ENCODE measurements at places on chromosomes 7 and 10.

- DNase-seq = no peak
Observed at GRCh38 chr10:3655528-3655927, 129.5 kb downstream of the KLF6 start.

DNA sequence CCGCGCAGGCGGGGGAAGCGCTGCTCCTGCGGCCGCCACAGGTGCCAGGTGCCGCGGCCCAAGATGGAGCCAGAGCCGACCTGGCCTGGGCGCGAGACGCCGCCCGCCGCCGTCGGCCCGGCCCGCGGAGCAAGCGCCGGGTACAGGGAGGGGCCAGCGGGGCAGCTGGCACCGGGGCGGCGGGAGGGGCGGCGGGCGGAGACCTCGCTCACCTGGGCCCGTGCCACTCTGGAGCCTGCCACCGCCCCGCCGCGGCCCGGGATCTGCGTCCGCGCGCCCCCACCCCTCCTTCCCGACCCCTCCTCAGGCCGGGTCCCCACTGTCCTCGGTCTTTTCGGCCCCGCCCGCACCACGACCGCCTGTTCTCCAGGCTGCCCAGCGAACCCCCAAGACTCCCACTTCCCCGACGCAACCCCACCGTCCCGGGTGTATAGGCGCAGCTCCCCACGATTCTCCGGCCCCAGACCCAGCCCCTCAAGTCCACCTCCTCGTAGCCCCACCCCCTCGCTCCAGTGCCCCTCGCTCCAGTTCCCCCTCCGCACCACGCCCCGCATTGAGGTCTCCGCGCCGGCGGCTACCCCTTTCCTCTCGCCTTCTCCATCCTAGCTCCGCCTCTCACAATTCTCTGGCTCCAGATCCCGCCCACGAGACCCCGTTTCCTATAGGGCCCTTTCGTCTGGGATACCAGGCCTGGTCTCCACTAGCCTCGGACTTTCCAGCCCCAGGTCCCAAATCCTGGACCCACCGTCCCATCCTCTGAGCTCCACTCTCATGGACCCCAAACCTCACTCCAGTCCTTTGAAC is at the start of gene GPRIN2:
GPRIN2 (minus strand) TSS at position 144 of the 804 bp plus-strand sequence. CDS start 5,922 bp downstream, outside the sequence.
- DNase-seq = no peak

DNA sequence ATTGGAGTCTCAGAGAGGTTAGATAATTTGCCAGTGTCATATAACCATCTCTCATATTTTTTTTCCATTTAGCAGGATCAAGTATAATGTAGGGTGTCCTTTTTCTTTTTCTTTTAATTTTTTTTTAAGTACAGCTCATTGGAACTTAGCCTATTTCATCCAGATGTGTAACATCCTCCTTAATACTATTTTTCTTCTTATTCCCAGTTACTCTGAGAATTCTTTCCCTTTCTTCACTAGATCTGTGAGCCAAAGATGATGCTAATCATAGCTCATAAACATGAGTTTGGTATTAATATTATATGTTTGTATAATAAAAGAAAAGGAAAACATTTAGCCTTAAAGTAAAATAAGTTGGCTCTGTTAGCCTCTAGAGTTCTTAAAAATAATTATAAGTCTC is 32.8 kb downstream of the PPP1R9A start:
- DNase-seq = no peak

- no peak for DNase-seq
Observed at GRCh38 chr7:120547605-120548004, 274.6 kb downstream of the KCND2 start.

DNA sequence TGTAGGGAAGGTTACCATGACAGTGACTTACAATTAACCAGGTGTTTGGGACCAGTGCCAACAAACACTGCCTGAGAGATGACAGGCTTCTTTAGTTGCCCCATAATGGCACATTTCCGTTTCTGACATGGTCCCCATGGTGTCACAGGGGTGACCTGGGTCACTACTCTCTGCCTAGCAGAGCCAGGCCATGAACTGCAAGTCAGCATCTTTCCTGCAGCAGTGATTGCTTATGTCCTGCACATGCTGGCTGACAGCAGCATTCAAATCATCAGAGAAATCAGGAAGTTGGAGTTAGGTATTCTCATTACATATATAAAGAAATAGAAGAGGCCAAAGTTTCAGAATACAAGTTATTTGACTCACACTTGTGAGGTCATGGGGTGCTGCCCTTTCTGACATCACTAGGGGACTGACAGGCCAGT is 47.1 kb upstream of the ZNRF2 start:
- no peak for DNase-seq

DNA sequence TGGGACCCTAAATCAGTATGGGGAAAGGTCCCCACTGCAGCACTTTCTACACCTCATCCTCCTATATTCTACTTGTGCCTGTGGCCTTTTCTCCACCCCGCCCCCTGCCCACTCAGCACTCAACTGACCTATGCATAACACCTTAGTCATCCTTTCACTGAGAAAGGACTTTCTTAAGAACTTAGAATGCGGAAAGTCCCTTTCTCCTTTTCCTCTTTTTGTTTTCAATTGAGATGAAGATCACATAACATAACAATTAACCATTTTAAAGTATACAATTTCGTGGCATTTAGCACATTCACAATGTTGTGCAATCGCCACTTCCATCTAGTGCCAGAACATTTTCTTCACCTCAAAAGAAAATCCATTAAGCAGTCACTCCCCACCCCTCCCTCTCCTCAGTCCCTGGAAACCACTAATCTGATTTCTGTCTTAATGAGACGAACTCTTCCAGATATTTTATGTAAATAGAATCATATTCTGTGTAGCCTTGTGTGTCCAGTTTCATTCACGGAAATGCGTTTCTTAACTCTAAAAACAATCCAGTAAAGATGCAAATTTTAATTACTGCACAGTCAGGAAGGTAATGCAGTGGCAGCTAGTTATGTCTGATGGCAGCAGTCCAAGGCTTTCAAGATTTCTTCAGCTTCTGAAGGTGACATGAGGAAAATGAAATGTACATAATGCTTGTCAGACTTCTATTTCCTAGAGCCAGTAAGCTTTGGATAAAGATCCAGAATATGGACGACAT is 41.7 kb downstream of the FAS start:
- no peak for DNase-seq

DNA sequence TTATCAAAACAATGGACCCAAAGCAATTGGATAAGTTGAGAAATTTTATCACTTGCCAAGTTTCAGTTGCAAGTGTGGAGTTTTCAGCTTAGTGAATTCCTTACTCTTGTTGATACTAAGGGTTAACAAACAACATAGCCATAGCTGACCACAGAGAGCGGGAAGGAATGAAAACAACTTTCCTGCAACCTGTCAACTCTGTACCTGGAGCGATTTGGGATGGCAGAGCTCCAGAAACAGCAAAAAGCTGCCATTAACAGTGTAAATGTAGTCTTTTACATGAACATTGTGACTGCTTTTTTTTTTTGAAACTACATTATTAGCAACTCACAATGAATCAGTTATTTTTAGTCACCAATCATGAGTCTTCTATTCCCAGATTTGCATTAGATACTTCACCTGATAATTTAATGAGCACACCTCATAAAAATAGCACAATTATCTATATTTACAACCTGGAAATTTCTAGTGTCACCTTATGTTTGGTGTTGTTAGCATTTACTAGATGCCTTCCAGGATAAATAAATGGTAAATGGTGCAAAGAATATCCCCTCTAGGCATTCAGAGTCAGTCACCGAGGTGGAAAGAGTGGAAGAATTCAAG is 47.6 kb upstream of the RAPGEF5 start:
- DNase-seq = no peak

DNA sequence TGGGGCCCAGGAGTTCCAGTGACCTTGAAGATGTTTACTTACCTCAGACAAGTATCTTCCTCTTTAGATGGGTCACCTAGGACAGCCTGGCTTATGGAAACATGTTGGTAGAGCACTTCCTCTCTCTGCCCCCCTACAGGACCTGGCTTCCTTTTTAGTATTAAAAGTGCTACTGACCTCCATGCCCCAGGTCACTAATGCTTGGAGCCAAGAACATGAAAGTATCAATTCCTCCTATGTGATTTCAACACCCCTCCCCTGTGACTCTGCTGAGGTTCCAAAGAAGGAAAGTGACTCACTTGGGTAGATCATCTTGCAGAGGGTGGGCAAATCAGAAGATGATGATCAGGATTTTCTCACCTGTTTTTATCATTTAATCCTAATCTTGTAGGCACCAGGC is 125.3 kb upstream of the CCDC6 start:
- no peak for DNase-seq

DNA sequence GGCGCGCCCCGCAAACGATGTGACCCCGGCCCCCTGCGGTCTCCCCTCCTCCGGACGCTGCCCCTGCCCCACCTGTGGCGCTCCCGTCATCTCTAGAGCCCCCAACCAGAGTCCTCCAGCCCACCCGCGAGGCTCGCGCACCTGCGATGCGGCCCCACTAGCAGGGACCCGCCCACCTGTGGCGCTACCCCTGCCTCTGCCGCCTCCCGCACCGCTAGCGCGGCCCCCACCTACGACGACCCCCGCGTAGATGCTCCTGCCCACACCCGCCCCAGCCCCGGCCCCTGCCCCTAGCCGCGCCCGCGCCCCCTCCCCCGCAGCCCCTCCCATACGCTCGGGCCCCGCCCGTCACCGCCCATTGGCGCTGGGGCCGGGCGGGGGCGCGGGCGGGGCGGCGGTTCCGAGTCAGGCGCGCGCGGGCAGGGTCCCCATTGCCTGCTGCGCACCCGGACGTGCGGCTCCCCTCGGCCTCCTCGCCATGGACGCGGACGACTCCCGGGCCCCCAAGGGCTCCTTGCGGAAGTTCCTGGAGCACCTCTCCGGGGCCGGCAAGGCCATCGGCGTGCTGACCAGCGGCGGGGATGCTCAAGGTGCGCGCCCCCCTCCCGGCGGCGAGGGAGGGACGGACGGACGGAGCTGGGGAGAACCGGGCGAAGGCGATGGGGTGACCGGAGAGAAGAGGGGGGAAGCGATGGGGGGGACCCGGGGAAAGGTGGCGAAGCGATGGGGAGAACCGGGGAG is at the start of gene PFKP:
PFKP (plus strand) TSS at position 431 of the 741 bp plus-strand sequence; CDS start at position 479, 48 bp downstream.
- peak; percentile 63 for DNase-seq

Data from stimulated activated CD4-positive, alpha-beta T cell treated with anti-CD3 and anti-CD28 coated beads, Interleukin-1b, Interleukin-23, amount 100 ng/mL, for 1 hour (primary cell).